Fibroblast of skin of left biceps (primary cell): ENCODE measurements at places on chromosomes 11 and 22.

DNA sequence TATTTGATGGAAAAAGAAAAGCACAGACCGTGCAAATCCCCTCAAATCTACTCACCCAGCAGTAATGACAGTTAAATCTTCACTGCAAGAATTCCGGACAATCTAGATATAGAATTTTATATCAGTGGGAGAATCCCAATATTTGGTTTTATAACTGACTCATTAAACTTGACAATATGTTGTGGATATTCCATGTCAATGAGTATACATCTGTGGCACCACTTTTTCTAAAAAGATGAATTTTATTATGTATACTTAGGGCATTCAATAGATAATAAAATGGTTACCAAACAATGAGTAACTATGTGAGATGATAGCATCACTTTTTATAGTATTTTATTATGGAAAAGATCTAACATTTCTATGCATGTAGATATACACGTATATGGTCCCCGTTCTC, 79.9 kb downstream of the OSBP2 start:
- no peak for DNase-seq

DNA sequence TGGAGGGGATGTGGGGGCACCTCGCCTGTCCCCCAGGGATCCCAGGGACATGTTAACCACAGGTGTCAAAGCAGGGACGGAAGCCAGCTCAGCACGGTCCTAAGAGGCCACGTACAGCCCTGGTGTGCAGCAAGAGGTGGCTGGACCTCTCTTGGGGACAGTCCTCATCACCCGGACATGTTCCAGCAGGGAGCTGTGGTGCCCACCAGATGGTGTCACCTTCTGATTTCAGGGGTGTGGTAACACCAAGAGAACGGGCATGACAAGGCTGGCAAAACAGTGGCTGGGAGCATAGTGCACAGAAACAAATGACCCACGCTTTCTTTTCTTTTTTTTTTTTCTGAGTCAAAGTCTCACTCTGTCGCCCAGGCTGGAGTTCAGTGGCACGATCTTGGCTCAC, 25.6 kb upstream of the COMT start:
- no peak for DNase-seq

- no peak for DNase-seq
Observed at GRCh38 chr22:29469755-29470154, 10.3 kb upstream of the NEFH start.

- DNase-seq = no peak
Observed at GRCh38 chr11:58693026-58693425, 38.7 kb downstream of the GLYAT start.

GRCh38 chr11:73428227-73428626, 52.0 kb downstream of the RELT start:
- DNase-seq = no peak

- peak; percentile 66 for DNase-seq
Observed at GRCh38 chr22:37561212-37562048, 1.1 kb downstream of the CDC42EP1 start.

DNA sequence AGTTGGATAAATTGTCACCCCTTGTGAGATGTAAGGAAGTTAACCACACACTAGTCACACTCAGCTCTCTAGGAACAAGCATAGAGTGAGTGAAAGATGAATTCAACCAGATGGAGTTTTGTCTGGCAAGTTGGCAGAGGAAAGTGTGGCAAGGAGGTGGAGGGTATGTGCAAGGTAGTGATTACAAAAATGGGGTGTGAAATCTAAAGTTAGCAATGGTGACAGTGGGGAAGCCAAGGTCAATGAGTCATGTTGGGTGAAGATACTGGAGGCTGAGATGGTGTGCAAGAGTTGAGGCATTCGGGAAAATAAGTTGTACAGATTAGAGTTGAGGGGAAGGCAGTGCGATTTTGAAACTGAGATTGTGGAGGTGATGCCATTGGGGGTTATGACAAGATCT, 33.7 kb downstream of the MRGPRX2 start:
- DNase-seq = no peak

- DNase-seq = no peak
Observed at GRCh38 chr11:64875369-64876228, 2.8 kb downstream of the EHD1 start.

DNA sequence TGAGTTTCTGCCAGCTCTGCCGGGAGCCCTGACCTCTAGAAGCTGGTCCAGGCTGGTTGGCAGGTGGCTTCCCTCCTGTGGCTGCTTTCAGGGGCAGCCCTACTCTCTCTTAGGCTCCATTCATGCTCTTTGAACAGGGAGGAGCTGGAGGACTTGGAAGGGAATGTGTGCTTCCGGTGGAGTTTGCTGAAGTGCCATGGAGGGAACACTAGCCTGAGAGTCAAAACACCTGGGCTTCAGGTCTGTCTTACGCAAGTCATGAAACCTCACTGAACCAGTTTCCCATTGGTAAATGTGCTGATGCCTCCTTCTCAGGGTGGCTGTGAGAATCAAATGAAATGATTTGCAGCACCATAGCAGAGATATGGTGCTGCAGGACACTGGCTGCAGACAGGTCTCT, 224.5 kb downstream of the KIRREL3 start:
- no peak for DNase-seq

GRCh38 chr11:12842933-12843636, 166.0 kb upstream of the RASSF10 start:
- no peak for DNase-seq

GRCh38 chr11:29527391-29527936, 489.4 kb downstream of the KCNA4 start:
- peak; percentile 6 for DNase-seq

DNA sequence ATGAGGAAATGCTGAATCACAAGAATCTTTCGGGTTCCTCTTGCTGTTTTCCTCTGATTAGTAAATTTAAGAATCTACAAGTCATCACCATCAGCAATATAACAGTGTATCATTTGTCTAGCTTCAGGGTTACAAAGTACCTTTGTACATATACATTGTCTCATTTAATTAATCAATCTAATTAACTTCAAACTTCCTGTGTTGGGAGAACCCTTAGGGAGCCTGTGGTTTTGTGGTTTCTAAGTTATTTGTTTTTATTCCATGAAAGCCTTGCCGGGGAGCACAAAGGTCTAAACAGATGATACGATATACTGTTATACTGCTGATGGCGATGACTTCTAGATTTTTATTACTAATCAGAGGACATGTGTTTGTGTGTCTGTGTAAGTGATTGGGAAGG, 41.0 kb downstream of the TIMP3 start:
- DNase-seq = no peak

DNA sequence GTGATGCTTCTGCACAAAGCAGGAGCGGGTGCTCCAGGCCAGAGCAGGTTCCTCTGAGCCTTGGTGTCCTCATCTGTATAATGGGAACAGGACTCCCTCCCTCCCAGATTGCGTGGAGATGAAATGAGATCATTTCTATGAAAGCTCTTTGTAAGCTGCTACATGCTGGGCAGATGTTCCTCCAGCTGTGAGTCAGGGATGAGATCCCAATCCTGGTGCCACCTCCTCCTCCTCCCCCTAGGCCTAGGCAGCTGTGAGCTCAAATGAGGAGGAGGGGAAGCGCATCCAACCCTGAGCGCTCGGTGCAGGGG, 7.0 kb upstream of the CABP2 start:
- no peak for DNase-seq
